Left lung (tissue), 14 donors: ENCODE measurements at places on chromosomes 4 and X. TPM values are rescaled to one million over a fixed set of nuclear protein-coding genes. Genes with fewer than 3 reads are reported as not detected.

GRCh38 chr4:114249976-114250375, 270.5 kb upstream of the ARSJ start:
- no peak for DNase-seq

DNA sequence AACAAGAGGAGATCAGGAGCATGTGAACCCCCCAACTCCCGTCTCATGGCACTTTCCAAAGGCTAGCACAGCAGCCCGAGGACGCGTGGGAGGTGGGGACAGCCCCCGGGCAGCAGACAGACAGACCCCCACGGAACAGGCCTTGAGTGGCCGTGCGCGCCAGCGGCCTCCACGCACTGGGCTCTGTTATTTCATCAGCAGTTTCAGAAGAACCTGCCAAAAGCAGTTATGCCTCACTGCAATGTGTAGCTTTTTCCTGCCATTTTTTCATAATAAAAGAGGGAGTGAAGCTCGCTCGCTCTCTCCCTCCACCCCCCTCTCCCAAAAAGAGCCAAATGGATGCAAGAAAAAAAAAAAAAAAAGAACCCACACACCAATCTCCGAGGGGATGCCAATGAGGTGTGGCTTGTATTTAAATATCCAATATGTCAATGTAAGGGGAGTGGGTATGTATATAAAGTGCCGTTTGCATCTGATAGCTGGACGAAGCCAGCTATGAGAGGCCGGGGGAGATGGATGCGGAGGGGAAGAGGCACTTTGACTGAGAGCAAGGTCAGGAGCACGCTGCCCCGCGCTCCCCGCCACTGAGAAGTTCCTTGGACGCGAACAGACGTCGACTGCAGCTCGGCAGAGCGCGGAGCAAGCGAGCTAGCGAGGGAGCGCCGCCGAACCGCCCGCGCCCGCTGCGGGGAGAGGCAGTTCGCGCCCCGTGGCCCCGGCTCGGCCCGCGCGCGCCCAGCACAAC, at the start of gene FGF16:
TSS of gene FGF16 (plus strand) at position 482 of the 745 bp plus-strand sequence. CDS start 286 bp downstream, outside the sequence.
- DNase-seq: no peak

DNA sequence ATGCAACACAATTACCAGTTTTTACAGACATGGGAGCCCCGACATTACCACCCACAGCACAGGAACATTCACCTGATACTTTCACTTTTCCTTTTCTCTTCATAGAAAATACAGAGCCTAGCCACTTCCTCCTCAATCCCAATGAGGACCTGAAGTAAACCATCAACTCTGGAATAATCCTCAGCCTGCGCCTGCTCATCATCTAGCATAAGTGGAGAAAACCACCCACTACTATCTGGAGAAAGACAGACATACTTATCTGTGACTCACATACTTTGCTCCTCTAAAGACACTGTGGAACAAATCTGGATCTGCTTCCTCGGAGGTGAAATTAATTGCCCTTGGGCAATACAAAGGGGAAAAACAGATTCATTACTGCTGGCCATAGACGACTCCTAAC, 47.8 kb downstream of the ZCCHC13 start:
- DNase-seq: no peak

Gene ZDHHC15
- 7.6 TPM for polyA plus RNA-seq
